ENCODE measurements at places on chromosomes 12 and 14.

GRCh38 chr14:73795466-73795865 lies 56.2 kb upstream of the PTGR2 start:
- DNase-seq: no peak

- DNase-seq: no peak
These were observed 413.8 kb downstream of the BCL11B start for GRCh38 chr14:98858158-98858557.

- DNase-seq: no peak
These were observed 6.9 kb upstream of the IGFBP6 start for GRCh38 chr12:53090554-53090953.

- no peak for DNase-seq
These were observed 4.3 kb downstream of the KLRC4 start for GRCh38 chr12:10405294-10405693.

GRCh38 chr12:76445462-76445861 lies 97.2 kb upstream of the BBS10 start:
- DNase-seq: no peak

GRCh38 chr12:58576916-58577315 lies 343.4 kb downstream of the LRIG3 start:
- no peak for DNase-seq

- no peak for DNase-seq
These were observed 57.3 kb downstream of the MAX start for GRCh38 chr14:65045006-65045405.

- no peak for DNase-seq
These were observed 2.9 kb downstream of the MYL2 start for GRCh38 chr12:110917467-110917866.

- DNase-seq: no peak
These were observed 2.9 kb downstream of the ZFHX2 start for GRCh38 chr14:23548351-23549318.

GRCh38 chr12:85000729-85001128 lies 35.3 kb downstream of the TSPAN19 start:
- no peak for DNase-seq
